AG08395 (cell line): ENCODE measurements at places on chromosomes 12 and 14.

- DNase-seq, result no peak
Observed at GRCh38 chr14:81989211-81989610, 455.6 kb upstream of the SEL1L start.

DNA sequence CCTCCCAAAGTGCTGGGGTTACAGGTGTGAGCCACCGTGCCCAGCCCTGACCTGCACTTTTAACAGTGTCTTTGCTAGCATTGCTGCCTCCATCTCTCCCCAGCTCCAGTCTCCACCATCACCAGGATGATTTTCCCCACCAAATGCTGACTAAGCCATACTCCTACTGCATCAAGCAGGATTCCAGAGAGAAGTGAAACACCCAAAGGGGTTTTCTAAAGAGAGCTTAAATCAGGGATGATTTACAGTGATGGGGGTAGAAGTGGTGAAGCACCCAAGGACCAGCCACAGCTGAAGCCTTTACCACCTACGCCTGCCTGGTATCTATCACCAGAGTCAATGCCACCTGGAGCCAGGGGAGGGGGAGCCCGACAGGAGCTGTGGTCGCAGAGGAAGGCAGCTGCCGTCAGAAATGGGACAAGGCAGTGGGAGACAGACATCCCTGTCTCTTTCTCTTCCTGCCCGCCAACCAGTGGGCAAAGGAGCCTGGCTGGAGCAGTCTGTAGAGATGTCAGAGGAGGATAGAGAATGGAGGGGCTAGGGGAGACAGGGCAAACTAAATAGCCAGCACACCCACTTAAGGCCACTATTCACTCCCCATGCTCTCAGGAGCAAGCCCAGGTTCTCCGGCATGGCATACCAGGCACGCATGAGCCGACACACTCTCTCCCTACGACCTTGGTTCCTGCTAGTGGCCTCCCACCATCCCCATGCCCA, 22.4 kb upstream of the CD9 start:
- no peak for DNase-seq

GRCh38 chr14:76929927-76930326, 98.6 kb downstream of the IRF2BPL start:
- peak; percentile 41 for DNase-seq

DNA sequence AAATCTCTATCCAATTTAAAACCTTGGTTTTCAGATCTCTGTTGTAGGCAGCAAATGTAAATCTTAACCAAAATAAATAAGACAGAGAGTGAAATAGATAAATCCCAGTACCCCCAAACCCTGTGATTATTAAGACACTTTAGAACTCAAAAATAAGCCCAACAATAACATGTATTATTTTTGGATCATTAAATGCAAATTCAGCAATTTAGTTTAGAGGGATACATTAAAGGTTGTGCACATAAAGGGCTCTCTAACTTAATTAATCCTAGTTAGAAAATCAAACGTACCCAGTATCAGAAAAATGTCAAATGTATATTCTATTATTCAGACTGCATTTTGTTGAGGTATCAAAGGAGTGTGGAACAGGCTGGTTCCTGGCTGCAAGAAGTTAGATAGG, 416.8 kb downstream of the SLC16A7 start:
- DNase-seq, result no peak

DNA sequence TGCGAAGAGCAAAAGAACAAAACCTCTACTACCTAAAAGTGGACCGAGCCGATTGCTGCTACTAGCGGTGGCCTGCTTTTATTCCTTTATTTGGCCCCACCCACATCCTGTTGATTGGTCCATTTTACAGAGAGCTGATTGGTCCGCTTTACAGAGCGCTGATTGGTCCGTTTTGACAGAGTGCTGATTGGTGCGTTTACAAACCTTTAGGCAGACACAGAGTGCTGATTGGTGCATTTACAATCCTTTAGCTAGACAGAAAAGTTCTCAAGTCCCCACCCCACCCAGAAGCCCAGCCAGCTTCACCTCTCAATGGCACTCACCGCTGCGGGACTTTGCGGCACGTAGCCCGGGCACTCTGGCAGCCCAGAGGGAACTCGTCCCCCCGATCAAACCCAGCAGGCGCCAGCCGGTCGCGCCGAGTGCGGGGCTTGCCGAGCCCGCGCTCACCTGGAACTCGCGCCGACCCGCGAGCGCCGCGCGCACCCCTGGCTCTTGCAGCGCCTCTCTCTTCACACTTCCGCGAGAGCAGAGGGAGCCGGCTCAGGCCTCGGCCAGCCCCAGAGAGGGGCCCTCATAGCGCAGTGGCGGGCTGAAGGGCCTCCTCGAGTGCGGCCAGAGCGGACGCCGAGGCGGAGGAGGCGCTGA, 8.7 kb upstream of the FGD4 start:
- DNase-seq, result no peak

DNA sequence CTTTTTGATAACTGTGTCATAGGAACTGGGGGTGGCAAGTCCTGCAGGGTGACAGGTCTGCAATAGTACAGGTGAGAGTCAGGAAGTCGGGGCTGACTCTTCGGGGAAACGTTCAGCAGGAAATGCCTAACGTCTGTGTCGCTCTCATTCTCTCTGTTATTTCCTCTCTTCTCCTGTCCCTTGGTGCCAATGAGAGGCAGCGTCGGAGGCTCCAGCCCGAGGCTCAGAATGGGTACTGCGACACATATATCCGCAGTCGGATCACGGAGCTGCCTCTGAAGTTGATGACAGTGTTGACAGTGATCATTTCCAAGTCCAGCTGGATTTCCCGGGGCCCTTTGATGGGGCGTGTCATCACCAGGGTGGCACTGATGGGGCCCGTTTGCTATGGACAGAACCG, 2.7 kb upstream of the TC2N start:
- no peak for DNase-seq

DNA sequence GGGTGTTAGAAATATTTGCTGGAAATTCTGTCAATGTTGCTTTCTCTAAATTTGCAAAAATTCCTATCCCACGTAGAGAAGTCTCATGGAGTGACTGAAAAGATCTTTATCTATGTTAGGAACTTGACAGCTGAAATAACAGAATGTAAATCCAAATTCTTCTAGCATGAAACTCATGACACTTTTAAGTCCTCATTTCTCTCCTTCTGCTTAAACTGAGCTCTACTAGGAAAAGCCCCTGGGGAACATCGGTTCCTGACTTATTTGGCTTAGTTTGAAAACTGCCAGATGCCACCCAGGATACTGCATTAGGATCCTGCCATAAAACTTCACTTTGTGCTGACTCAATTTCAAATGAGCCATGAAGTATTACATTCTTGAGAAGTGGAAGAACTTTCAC, 426.0 kb downstream of the GALC start:
- DNase-seq, result peak; percentile 12

GRCh38 chr12:116127859-116128258, 149.6 kb downstream of the MED13L start:
- DNase-seq, result no peak

- DNase-seq, result no peak
Observed at GRCh38 chr14:72876005-72876709, 17.7 kb downstream of the DPF3 start.

DNA sequence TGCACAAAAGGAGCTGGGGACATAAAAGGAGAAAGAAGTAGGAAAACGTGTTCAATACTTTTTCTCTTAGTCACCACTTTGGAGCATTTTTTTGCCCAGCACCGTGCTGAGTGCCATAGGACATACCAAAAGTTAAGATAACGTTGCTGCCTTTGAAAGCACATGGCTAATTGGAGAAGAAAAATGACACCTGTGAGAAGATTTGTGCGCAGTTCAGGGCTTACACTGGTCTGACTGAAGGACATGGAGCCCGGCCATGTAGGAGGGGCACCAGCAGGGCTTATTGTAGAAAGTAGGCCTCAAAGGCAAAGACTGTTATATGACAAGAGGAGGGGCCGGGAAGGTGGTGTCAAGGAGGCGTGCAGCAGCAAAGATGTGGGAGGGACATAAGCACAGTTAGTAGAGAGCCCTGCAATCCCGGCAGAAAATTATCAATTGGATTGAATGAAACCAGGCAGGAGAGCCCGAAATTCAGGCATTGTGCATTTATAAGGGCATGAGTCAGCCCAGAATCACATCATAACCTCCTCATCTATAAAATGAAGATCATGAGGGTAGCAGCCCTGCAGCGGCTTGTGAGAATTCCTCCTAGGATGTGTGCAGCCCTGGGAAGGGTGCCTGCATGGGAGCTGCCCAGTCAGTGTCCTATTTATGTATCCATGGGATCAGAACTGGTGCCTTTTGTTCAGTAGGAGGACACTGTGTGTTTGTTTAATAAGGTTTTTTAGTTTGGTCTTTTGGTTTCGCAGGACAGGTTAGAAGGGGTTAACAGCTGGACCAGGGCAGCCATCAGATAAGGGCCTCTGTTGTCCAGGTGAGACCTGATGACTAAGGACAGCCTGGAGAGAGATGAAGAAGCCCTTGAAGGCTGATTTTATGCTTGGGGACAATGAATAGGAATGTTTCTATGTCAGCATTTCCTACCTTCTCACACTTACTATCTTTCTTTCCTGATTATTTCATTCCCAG, 122.4 kb downstream of the GPR135 start:
- no peak for DNase-seq

- peak; percentile 33 for DNase-seq
Observed at GRCh38 chr12:81257947-81258551, 180.2 kb downstream of the ACSS3 start.

DNA sequence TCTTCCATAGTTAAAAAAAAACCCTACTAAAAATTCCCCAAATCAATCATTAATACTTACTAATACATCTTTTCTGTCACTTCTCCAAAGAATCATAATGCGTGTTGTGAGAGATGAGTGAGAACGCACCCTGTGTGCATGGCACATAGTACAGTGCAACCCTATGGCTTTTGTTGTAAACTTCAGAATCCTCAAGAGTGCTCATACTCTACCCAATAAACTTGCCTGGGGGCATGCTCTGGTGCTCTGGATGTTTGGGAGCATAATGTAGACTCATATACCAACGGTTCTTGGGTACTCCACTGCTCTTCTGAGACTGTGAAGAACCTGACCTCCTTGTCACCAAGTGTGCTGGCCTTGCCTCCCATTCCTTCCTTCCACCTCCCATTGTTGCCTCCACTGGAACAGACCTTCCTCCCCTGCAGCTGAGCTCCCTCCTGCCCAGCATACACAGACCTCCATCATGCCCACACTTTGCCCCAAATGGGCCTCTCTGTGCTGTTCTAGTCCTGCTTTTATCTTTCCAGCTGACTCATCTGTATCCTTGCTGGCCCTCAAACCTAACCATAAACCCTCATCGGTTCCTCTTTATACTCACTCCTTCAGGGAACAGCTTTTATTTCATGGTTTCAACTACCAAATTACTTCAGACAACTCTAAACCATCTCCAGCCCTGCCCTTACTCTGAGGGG, 8.9 kb downstream of the DCP1B start:
- no peak for DNase-seq

DNA sequence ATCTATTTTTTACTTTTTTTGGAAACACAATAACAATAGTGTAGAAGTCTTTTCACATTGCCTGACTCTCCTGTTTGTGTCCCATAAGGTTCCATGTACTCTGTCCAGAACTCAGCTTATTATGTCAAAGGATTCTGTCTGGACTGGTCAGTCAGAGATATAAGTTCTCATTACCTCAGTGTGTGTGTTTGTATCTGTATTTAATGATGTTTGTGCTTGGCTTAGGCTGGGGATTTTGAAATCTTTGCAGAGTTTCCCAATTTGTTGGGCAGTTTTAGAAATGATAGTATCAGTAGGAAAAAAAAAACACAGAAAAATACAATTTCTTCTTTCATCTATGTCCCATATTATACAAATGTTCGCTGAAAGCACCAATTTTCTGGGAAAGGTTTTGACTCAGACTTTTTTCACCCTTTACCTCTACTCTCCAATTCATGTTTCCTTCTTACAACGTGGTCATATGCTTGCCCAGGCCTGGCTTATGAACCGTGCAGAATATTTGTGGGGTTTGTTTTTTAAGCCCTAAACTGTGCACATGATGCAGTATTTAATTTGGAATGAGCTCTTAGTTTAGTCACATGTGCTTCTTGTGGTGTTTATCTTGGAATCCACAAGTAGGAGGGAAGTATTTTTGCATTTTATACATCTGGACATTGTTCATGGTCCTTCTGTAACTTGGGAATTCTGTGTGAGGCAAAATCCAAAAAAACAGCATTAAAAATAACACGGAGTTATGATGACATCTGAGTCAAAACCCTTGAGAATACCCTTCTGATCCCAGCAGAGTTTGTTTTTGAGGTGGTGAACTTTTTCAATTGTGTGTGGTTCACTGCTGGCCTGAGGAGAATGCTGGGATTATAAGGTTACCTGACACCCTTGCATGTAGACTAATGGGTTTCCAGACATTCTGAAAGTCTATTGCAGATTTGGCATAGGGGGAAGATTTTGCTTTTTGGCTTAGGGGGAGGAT, 121.2 kb downstream of the RAD51B start:
- DNase-seq, result peak; percentile 44

GRCh38 chr14:103223818-103224352, 100.6 kb downstream of the TNFAIP2 start:
- DNase-seq, result no peak

GRCh38 chr12:116333402-116333801, 55.9 kb upstream of the MED13L start:
- no peak for DNase-seq

DNA sequence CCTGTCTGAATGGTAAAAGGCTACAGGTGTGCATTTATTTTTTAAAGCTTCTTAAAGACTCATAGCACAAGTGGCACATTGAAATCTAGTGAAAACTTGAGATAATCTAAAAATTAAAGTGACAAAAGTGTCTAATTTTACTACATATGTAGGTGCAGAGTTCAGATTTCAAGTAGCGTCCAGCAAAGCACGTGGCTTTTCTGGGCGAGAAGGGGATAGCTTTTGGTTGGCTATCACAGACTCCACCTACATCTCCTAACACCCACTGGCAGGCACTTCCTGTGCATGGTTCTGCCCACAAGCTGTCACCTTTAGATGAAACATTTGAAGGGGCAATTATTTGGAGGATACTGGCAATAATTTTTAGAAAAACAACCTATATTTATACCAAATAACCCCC, 1.9 kb upstream of the PITPNM2 start:
- no peak for DNase-seq

DNA sequence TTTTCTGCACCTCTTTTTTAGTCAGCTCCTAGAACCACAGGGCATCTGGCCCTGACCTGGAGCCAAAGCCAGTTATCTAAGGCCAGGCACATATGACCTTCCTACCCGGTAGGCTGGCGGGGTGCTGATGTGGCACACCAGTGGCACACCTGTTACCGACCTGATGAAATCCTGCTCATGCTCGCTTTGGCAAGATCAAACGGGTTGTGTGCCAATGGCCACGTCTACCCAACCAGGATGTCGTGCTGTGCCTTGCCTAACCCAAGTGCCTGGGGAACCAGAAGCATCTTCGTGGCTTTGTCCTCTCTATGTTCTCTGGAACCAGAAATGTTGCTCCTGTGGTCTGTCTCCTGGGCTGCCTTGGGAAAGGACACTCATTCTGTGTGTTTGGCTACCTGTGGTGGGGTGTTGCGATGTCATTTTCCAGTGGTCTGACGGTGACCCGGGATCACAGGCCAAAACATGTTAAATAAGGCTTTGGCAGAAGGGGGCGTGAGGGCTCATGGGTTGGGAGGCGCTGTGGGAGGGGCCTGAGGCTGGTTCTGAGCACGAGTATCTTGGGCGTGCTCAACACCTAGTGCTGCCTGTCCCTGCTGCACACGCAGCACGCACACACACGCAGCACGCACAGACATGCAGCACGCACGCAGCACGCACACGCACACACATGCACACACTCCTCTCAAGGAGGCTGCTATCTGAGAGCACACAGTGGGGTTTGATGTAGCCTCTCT, 27.9 kb downstream of the CCNK start:
- no peak for DNase-seq

- DNase-seq, result no peak
Observed at GRCh38 chr12:5593086-5593485, 161.2 kb downstream of the NTF3 start.
